Left hindlimb (tissue), 1 donor: ENCODE measurements at places on chromosomes 2 and 18.

DNA sequence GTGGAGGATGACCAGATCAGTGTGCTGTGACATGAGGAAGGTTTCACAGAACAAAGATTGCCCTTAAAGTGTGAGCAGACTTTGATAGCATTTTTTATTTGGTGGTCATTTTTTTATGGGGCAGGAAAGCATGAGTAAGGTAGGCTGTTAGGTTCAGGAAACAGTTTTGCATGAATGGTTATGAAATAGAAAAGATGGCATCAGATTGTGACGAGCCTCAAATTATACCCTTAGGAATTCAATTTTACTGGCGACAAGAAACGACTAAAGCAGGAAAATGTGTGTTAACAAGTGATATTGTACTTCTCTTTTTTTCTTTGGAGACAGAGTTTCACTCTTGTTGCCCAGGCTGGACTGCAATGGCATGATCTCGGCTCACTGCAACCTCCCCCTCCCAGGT, 44.7 kb downstream of the PIK3C3 start:
- no peak for DNase-seq

- no peak for DNase-seq
Observed at GRCh38 chr2:95356821-95357700, 45.4 kb upstream of the FAHD2A start.

- peak; percentile 26 for DNase-seq
Observed at GRCh38 chr2:233466991-233467603, 99.5 kb downstream of the USP40 start.

- DNase-seq: no peak
Observed at GRCh38 chr2:172962082-172962481, 113.6 kb upstream of the MAP3K20 start.

GRCh38 chr2:73373344-73373743, 12.3 kb upstream of the ALMS1 start:
- no peak for DNase-seq

- DNase-seq: no peak
Observed at GRCh38 chr2:42924418-42924886, 132.1 kb upstream of the HAAO start.

GRCh38 chr2:68302281-68302875, 17.4 kb downstream of the CNRIP1 start:
- no peak for DNase-seq

GRCh38 chr2:41741951-41742595, 305.7 kb upstream of the PKDCC start:
- no peak for DNase-seq

- no peak for DNase-seq
Observed at GRCh38 chr18:11040823-11041656, 108.3 kb downstream of the PIEZO2 start.

DNA sequence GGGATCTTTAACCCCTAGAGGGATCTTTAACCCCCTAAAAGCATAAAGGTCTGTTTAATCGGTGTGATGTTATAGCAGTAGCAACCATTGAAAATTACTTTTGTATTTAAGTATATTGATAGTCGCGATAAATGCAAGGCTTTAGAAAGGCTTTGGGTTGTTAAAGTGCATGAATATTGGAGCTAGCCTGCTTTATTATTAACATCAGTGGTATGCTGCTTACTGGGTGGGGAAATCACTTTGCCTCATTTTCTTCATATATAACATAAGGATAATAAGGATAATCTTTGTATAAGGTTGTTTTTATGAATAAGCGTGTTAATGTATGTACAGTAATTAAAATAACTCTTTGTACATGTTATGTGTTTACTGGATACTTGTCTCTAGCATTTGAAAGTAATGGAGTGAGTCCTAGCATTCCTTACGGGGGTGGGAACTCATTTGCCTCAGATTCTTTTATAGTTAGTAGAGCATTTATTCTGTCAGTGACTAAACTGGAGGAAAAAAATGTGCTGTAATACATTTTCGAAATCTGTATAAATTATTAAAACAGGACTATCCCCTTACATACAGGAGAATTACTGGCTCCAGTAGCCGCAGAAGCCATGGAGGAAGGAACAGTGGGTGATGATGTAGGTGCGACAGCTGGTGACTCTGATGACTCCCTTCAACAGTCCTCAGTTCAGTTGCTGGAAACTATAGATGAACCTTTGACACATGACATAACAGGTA, 122.2 kb downstream of the BIRC6 start:
- DNase-seq: no peak

DNA sequence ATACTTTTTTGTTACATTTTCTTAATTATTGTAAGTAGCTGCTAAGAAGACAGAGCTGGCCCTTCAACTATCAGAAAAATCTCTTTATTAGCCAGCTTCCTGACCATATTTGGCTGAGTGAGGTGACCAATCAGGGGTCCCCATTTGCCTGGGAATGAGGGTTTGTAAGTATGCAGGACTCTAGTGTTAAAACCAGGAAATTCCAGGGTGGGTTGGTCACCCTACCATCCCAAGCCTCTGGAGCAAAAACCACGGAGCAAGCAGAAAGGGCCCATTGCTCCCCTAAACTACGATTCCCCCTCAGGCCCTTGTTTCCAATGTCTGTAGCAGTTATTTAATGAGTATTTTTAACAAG, 165.6 kb upstream of the NCKAP5 start:
- no peak for DNase-seq

DNA sequence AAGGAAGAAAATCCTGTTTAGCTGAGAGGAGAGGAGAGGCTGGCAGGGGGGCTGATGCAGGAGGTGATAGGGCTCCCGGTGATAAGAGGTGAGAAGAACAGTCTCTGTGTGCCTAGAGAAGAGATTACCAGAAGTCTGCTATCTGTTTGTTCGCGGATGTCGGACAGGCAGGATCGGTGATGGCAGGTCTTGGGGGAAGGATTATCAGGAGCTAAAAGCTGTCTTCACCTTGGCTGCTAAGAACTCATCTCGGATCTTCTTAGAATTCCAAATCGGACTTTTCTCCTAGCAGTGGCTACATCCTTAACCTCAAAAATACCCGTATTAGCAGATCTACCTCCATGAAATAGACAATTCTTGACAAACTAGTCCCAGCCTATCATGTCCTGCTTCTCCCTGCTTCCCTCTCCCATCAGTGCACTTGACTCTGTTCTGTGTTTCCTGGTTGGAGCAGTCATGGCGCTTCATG, 282.1 kb upstream of the TRIB2 start:
- no peak for DNase-seq

DNA sequence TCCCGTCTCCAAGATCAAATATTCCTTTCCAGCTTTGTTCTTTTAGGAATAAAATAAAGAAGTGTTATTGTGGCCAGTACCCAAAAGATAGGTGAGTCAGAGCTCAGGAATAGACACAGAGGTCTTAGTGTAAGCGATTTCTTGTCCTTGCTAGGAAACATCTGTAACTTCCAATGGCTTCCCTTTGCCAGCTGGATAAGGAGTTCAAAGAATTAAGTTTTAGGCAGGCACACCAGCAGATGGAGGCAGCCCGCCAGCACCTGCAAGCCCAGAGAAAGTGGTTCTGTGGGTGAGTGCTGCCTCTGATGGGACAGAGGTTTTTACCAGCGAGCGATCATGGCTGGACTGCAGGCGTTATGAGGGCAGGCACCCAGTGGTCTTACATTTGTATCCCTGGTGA, 125.4 kb downstream of the MGAT5 start:
- no peak for DNase-seq

GRCh38 chr2:74719066-74719465, 65.0 kb downstream of the SEMA4F start:
- no peak for DNase-seq

- no peak for DNase-seq
Observed at GRCh38 chr2:71798266-71799012, 345.1 kb downstream of the DYSF start.

GRCh38 chr2:179646862-179647587, 214.4 kb downstream of the ZNF385B start:
- no peak for DNase-seq
